ENCODE measurements at places on chromosomes 2 and 18.

DNA sequence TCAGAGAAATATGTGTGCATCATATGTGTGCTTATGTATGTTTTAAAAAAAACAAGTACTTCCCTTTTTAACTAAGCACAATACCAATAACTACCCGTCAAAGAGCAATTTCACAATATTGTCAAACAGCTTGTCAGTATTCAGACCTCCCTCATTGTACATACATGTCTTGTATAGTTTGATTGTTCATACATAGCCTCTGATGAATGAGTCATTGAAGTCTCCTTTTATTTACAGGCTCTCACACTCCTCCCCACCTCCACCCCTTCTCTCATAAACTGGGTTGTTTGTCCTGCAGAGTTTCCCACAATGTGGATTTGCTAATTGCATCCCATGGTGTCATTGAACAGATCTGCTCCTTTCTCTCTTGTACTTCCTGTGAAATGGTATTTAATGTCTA is 132.8 kb upstream of the L3MBTL4 start:
- DNase-seq: no peak

- DNase-seq: no peak
Observed at GRCh38 chr2:18891600-18892345, 302.4 kb upstream of the NT5C1B start.

DNA sequence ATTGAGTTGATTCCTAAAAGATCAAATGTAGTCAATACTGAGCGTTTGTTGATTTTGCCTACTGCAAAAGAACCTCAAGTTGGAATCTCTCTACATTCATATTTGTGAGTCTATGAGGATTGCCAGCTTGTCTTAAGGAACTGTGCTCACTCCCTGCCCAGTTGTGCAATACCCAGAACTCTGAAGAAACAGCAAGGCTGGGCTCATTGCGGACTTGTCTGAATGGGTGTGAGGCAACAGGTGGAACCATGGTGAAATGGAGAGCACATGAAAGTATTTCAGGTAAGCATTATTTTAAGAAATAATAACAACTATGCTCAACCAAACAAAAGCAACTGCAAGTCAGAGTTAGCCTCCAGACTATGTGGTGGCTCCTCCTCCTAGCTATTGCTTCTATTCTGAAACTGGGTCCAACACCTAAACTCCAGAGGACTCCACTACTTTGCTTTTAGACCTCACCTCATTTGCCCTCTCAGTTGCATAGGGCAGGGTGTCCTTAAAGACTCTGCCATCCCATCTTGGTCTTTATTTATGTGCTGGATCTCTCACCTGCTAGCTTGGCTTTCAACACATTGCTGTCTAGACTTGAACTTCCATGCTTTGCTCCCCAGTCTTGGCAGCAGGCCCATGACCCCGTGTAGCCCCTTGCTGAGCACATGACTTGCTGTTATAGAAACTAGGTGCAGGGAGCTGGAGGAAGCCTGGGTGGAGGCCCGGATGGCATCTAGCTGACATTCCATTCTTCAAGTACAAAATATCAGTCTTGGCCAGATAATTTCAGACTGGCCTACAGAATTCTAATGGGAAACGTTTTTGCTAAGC is 94.8 kb upstream of the ARL5A start:
- no peak for DNase-seq

DNA sequence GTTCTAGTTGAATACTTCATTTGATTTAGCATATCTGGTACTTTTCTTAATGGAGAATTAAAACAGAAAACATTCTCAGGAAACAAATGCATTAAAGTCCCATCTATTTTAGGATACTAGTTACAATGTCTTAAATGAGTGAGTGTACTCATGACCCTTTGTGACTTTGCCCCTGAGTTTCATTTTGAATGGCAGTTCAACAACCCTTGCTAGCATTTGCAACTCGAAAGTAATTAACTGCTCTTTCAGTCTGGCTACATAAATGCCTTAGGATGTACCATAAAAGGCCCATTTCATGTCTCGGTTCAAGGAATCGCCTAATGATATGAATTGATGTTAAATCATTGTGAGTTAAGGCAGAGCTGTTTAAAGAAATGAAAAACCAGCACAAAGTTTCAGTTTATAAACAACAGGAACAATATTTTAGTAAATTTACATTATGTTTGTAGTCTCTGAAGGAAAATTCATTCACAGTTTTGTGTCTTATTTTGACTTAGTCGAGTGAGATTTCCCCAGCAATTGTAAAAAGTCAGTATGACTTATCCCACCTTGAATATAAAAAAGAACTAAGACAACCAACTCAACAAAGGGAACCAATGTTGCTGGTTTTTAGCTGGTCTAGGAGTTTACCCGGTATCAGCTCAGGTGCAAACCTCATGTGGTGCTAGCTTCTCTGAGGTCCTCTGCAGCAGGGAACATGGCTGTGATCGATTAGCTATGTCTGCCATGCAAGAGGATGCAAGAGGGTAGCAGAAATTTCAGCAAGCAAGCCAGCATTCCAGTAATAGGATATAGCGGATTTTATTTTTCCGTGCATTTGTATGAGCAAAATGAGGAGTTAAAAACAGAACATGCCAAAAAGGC is 386.2 kb downstream of the PTPRM start:
- DNase-seq: no peak

GRCh38 chr2:179263446-179264367 is 925 bp downstream of the SESTD1 start:
- peak; percentile 42 for DNase-seq

DNA sequence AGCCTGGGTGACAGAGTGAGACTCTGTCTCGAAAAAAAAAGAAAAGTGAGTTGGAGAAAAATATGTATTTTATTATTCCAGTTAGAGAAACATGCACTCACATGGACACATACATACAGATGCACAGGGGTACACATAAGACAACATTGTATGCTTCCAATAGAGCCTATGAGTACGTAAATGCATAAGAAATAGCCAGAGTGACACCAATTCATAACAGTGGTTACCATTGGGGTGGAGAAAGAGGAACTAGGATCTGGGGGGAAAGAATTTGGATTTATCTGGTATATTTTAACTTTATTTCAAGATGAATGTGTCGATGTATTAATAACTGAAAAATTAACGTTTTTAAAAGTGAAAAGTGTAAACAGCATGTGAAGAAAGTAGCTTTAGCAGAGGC is 16.1 kb downstream of the IL36A start:
- no peak for DNase-seq

Data from activated CD4-positive, CD25-positive, alpha-beta regulatory T cell treated with anti-CD3 and anti-CD28 coated beads, Interleukin-2, amount 50 U/mL, for 72 hours (primary cell).